IPS-NIHi11 (cell line): ENCODE measurements at places on chromosomes 1 and 21.

- DNase-seq = no peak
Measured at GRCh38 chr1:18580047-18580446, 50.6 kb upstream of the PAX7 start.

DNA sequence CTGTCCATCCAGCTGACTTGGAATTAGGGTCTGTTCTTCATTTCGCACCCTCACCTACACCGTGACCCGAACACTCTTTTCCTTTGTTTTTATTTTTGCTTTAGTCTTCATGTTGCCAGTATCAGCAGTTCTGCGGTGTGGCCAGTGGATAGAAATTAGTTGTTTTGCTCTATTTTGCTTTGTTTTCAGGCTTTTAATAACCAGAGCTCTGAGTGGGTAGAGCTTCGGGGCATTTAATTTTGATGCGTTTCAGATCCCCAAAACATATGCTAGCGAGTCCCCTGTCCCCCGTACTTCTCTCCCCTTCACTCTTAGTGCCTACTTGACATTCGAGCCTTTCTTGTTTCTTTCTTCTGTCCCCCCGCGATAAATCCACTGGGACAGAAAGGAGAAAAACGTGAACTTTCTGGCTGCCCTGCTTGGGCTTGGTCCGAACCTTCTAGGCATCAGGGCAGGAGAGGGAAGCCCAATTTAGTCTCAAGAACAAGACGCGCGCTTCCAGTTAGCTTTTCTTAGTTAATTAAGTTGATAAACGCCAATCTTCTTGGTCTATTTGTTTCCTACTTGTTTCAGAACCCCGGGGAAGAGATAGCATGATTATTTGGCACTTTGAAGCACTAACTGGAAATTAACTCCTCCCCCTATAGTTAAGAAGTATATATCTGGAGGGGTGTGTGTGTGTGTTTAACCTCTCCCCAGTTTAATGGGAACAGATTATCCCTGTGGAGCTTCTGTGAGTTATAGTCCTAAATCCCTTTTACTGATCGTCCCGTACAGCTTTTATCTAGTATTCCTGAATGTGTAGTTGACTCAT, 839 bp downstream of the SWT1 start:
- no peak for DNase-seq

- DNase-seq = no peak
Measured at GRCh38 chr1:231020139-231020601, 19.9 kb downstream of the FAM89A start.

GRCh38 chr1:246907472-246907871, 24.3 kb downstream of the AHCTF1 start:
- no peak for DNase-seq

DNA sequence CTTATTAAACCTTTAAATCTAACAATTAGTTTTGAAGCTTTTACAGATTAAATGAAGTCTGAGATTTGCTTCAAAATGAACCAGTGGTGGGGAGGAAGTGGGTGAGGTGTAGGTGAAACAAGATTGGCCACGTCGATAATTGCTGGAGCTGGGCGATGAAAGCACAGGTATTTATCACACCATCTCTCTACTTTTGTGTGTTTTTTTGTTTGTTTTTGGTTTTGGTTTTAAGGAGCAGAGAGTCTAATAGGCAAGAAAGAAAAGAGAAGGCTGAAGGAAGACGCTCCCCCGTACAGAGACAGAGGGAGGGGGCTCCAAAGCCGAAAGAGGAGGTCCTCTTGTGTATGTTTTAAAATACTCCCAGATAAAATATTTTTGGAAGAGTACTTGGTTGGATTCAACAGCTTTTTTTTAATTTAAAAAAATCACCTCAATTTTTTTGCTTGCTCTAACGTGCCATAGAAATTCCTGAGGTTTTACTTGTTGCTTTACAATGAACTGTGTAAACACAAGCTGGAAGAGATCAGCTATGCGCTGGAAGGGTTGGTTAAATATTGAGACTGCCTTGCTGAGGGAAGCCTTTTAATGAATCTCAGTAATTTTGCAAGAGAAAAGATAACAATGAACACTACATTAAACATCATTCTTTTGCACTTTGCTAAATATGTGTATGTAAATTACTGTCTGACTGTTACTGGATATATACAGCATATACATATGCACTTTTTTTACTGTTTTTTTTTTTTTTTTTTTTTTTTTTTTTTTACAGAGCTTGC, 6.7 kb upstream of the LGALS8 start:
- no peak for DNase-seq

GRCh38 chr1:1200876-1201810, 5.2 kb downstream of the TNFRSF18 start:
- peak; percentile 90 for DNase-seq

DNA sequence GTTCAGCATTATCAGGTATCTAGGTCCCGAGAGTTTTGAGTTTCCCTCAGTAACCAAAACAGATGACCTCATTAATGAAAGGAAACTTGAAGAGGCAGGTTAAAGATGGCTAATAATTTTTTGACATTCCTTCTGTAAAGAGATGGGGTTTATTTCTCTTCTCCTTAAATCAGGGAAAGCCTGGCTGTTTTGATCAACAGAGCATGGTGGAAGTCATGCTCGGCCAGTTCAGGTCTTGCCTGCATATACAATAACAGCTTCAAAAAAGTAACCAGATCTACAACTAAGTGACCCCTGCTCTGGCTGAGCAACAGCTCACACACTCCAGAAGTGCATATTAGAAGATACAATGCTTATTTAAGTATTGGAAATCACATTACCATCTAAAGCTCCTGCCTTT, 36.6 kb upstream of the POU2F1 start:
- no peak for DNase-seq

DNA sequence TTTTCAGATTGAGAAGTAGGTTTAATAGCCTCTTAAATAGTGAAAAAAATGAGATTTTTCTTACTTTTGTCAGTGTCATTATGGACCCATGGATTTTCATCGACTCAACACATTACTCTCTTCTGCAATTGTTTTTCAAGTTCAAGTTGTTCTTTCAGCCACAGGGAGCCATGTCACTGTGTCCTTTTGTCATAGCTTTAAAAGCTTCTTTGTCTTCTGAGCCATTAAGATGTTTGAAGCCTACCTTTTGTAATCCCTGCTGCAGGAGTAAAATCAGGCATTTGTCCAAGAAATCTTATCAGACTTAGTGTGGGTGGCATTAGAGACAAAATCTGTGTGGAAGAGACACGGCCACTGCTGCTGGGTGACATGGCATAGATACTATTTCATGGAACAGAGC, 92.8 kb upstream of the ZP4 start:
- no peak for DNase-seq

- no peak for DNase-seq
Measured at GRCh38 chr1:229947968-229948367, 119.1 kb upstream of the GALNT2 start.

DNA sequence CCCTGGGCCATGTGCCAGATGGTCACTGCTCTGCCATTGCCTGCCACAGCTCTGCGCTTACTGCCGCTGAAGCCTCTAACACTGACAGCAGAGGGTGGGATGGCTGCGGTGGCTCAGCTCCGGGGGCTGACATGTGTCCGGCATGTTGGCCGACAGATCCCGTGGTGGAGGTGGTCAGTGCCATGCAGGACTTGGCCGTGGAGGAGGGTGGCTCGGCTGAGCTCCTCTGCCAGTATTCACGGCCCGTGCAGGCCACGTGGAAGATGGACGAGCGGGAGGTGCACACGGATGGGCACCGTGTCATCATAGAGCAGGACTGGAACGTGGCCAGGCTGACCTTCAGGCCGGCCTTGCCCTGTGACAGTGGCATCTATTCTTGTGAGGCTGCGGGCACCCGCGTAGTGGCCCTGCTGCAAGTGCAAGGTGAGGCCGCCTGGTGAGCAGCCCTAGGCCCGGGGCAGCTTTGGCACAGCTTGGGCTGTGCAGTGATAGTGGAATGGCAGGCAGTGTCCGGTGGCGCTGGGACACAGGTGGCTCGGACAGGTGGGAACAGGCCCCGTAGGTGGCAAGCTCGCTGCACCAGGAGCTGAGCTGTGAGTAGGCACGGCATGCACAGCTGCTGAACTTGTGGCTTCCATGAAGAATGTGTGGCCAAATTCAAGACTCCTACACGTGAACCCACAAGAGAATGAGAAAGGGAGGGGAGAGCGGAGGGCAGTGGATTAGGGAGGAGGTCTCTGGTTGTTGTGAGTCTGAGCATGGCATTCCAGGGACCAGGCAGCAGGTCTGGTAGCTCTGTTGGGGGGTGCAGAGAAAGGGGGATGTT, 91.8 kb downstream of the TRIM11 start:
- DNase-seq = no peak

DNA sequence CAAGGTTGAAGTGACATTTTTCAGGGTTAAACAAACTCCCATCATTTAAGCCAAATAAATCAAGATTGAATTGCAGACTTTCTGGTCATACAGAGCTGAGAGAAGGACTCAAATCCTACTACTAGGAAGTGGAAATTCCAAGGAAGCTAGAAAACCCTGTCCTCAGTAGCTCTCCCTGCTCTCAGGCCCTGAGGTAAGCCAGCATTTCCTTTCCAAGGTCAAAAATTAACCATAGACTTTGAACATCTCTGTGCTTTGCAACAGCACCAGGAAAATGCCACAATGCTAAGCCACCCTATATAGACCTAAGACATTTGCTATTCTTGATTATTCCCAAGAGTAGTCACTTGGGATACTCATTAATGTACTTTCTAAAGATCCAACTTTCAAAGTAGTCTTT, 45.1 kb downstream of the LUZP1 start:
- DNase-seq = no peak

DNA sequence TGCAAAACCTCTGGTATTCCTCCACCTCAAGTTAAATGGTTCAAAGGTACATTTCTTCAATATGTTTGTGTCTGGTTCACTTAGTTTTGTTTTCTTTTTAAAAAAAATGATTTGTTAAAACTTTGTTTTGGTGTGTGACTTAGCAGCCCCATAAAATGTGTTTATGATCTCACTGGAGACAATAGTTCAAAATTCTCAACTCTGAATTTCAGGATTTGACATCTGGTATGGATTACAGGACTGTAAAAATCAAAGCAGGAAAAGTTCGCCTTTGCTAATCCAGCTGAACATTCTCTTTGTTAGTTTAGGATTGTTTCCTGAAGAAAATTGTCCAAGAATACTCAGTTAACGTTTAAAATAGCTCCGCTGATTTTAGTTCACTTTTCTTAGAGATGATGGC, 231.7 kb downstream of the HMCN1 start:
- DNase-seq = no peak
